ENCODE measurements at places on chromosomes 5 and 9. TPM values are rescaled to one million over a fixed set of nuclear protein-coding genes. Genes with fewer than 3 reads are reported as not detected.

The SLC34A3 gene
- total RNA-seq: not detected

The SGCD gene
- 1.3 TPM for total RNA-seq

The ATOSB gene
- total RNA-seq: 11.3 TPM

The PFN3 gene
- not detected for total RNA-seq

The FYB1 gene
- total RNA-seq: not detected

The SUSD1 gene
- total RNA-seq: 8.8 TPM

The KCNV2 gene
- not detected for total RNA-seq

The ISCA1 gene
- total RNA-seq: 12.2 TPM

The YIPF5 gene
- total RNA-seq: 92.9 TPM

The PCDHA9 gene
- not detected for total RNA-seq

The ANKRD18B gene
- total RNA-seq: 0.17 TPM

The TRIM32 gene
- total RNA-seq: 15.0 TPM

The KIF12 gene
- not detected for total RNA-seq

The CCL21 gene
- total RNA-seq: not detected

The IL31RA gene
- 3.2 TPM for total RNA-seq

The C6 gene
- total RNA-seq: not detected

The IL33 gene
- total RNA-seq: 0.15 TPM

The REEP2 gene
- 22.0 TPM for total RNA-seq

The DMRTA1 gene
- 0.17 TPM for total RNA-seq

The FST gene
- total RNA-seq: 84.3 TPM

The BHMT2 gene
- 1.3 TPM for total RNA-seq

The NTRK2 gene
- total RNA-seq: under 0.01 TPM

The ZNF484 gene
- total RNA-seq: 4.4 TPM

The RETREG1 gene
- 0.84 TPM for total RNA-seq

The PCDHGA1 gene
- under 0.01 TPM for total RNA-seq

The EDIL3 gene
- 11.1 TPM for total RNA-seq

The WNT8A gene
- not detected for total RNA-seq

The SQSTM1 gene
- 160 TPM for total RNA-seq

The NXNL2 gene
- total RNA-seq: 1.5 TPM

The GGTA1 gene
- total RNA-seq: not detected

The PCDHB7 gene
- total RNA-seq: 0.15 TPM

The LECT2 gene
- total RNA-seq: not detected

The TNFSF8 gene
- not detected for total RNA-seq

The CD72 gene
- total RNA-seq: 0.50 TPM

The RASEF gene
- not detected for total RNA-seq

The UAP1L1 gene
- total RNA-seq: 5.5 TPM

The FAM221B gene
- total RNA-seq: not detected

The ADRA1B gene
- 2.4 TPM for total RNA-seq

The ESM1 gene
- total RNA-seq: 2.5 TPM

The KCTD16 gene
- total RNA-seq: 0.17 TPM

The SMIM33 gene
- not detected for total RNA-seq

The PGM5 gene
- 0.34 TPM for total RNA-seq

The NR6A1 gene
- 0.15 TPM for total RNA-seq

The CRHBP gene
- 0.45 TPM for total RNA-seq

The CEP72 gene
- 6.1 TPM for total RNA-seq

The LCN1 gene
- not detected for total RNA-seq

The AMBP gene
- total RNA-seq: not detected

The POC5 gene
- 13.8 TPM for total RNA-seq

The TAF1L gene
- not detected for total RNA-seq

The CCL19 gene
- not detected for total RNA-seq

The XRCC4 gene
- total RNA-seq: 11.8 TPM
